ENCODE measurements at places on chromosomes 7 and 10.

GRCh38 chr7:74231232-74231590 lies 21.4 kb downstream of the LAT2 start:
- DNase-seq = no peak

GRCh38 chr10:62492012-62492869 lies 118.1 kb downstream of the ZNF365 start:
- peak; percentile 11 for DNase-seq

- no peak for DNase-seq
Measured at GRCh38 chr7:1671594-1672451, 1.7 kb downstream of the ELFN1 start.

DNA sequence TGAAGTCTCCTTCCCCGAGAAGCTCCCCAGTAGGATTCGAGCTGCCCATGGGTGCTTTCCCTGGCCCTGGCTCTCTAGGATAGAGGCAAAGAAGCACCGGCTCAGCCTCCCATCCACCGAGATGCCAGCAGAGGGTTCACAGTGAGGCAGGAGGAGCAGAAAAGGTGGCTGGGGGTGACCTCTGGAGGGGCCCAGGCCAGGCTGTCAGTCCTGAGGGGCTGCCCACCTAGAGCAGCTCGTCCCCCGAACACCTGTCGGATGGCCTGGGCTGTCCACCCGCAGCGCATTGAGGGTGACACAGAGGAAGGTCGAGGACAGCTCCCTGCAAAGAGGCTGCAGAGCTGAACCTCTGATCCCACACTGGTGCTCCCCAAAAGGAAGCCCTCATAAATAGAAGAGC lies 167.2 kb upstream of the PPP2R2D start:
- DNase-seq = no peak

- no peak for DNase-seq
Measured at GRCh38 chr7:32033006-32033405, 37.2 kb downstream of the PDE1C start.

All from SK-N-DZ (cell line).